ENCODE measurements at places on chromosomes 11 and 22. TPM values are rescaled to one million over a fixed set of nuclear protein-coding genes. Genes with fewer than 3 reads are reported as not detected.
A peak's percentile ranks its signal among the peaks of the same experiment; 100 is the strongest.

DNA sequence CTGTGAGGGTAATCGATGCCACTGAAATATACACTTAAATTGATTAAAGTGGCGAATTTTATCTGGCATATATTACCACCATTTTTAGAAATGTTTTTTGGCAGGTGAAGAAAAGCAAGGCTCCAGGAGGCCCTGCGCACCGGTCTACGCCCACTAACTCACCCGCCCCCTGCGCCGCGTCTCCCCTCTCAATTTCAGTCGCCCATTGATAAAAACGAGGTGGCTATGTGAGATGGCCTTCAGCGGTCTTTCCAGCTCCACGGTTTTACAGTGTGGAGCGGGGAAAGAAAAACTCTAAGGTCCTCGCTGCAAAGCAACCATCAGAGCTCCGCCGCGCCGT, 602 bp upstream of the AQP11 start:
- DNase-seq, result no peak

- DNase-seq, result no peak
Measured at GRCh38 chr11:129605815-129606214, 209.8 kb upstream of the TMEM45B start.

DNA sequence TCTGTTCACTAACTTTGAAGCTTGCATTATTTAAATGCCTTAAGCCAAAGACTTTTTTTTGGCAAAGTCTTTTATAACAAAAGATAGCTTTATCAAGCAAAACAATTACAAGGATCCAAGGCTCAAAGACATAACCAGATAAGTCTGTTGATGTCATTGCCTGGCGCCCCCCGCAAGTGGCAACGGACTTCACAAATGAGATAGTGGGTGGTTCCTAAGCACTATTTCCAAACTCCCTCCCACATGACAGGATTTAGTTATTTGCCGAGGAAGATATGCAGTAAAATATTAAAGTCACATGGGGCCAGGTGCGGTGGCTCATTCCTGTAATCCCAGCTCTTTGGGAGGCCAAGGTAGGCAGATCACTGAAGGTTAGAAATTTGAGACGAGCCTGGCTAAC, 194.2 kb upstream of the DDI1 start:
- DNase-seq, result peak; percentile 53

DNA sequence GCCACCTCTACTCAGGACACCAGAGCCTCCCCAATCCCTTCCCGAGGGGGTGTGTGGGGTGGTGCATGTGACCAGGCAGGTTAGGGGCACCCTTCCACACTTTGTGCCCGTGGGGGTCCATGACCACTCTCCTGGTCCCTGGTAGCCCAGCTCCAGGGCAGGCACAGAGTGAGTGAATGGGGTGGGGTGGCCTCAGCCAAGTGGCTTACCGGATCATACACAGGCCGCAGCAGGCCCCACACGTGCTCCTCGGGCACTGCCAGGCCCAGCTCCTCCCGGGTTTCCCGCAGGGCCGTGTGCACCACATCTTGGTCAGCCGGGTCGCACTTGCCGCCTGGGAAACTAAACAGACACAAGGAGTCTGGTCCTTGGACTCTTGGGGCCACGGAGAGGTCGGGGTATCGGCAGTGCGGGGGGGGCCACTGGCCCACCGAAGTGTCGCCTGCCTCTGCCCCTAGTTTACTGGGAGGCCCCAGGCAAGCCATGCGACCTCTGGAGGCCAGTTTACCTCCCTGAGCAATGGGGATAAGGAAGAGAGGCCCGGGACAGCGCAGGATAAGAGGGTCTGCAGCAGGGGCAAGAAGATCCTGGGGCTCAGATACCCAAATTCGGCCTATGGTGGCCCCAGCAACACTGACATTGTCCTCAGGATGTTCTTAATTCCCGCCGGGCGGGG, 889 bp downstream of the NUDT8 start:
- peak; percentile 69 for DNase-seq

GRCh38 chr22:27203276-27203660, 545.9 kb downstream of the MIAT start:
- no peak for DNase-seq

DNA sequence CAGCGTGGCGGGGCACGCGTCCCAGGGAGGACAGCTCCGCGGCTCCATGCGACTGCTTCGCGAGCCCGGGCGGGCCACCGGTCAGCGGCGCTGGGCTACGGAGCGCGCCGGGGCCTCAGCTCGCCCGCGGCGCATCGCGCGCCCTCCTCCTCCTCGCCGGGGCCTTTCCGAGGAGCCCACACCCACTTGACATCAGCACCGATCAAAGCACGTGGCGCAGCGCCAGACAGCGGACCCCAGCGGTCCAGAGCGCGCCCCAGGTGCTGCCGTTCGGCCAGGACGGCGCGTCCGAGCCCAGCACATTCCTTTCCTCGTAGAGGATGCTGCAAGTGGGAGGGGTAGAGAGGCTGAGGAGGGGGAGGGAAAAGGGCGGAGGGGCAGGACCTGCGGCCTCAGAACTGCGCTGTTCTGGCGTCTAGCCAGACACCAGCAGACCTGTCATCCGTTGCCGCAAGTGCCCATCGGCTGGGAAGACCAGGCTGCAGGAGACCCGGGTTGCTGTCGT, 88.6 kb downstream of the PLEKHA7 start:
- DNase-seq, result no peak

DNA sequence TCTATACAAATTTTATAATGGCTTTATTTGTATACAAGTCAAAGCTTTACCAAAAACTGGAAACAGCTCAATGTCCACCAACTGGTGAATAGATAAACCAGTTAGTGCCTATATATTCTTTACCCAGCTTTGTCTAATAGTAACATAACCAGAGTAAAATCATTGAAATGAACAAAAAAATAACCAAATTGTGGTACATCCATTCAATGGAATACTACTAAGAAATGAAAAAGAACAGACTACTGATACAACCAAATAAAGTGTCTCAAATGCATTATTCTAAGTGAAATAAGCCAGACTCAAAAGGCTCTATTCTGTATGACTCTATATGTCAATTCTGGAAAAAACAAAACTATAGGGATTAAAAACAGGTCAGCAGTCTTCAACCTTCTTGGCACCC, 40.9 kb upstream of the LDLRAD3 start:
- DNase-seq, result no peak

DNA sequence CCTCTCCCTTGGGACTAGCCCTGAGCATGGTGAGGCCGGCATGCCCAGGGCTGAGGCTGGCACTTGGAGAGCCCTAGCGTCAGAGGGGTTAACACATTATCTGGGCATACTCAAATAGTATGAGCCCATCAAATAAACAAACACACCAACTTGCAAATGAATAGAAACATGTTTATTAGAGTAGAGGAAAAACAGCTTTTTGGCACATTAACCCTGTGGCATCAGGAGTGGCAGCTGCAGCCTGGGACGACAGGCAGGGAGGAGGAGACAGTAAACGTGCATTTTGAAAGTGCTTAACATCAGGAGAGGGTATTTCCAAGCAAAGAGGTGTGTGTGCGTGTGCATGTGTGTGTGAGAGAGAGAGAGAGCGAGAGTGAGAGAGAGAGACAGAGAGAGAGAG, 684.9 kb downstream of the NTM start:
- DNase-seq, result no peak

DNA sequence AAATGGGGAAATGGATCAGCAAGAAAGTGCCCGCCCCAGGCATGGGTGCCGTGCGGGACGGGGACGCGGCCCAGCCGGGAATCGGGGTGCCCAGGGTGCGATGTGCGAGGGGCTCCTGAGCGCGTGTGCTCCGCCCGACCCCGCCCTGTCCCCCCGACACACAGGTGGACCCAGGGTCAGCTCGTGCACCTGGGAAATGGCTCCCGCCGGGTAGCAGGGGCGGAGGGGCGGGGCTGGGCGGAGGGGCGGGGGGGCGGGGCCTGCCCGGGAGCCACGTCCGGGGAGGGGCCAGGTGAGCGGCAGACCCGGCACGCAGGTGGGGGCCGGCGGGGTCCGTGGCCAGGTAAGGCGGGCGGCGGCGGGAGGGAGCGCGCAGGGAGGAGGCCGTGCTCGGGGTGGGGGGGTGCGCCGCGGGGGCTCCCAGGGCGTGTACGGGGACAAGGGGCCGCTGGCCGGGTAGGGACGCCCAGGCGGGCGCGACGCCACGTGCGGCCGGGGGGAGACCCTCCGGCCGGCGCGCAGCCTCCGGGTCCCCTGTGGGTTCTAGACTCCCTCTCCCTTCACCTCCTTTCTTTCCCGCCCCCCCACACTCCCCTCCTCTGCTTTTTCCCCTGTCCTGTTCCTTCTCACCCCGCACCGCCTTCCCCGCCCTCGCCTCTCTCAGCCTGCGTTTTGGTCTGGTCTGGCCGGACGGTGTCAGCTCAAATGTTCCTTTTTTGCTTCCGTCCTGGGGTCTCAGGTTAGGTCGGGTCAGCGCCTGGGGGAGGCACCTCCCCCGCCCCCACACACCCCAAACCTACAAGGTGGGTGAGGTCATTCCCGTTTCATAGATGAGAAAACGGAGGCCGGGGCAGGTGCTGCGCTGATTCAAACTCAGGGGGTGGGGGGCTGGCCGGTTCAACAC, at the start of gene ARHGAP8:
TSS of gene ARHGAP8 (plus strand) at position 291 of the 904 bp plus-strand sequence. CDS start 33,953 bp downstream, outside the sequence.
- DNase-seq, result no peak

DNA sequence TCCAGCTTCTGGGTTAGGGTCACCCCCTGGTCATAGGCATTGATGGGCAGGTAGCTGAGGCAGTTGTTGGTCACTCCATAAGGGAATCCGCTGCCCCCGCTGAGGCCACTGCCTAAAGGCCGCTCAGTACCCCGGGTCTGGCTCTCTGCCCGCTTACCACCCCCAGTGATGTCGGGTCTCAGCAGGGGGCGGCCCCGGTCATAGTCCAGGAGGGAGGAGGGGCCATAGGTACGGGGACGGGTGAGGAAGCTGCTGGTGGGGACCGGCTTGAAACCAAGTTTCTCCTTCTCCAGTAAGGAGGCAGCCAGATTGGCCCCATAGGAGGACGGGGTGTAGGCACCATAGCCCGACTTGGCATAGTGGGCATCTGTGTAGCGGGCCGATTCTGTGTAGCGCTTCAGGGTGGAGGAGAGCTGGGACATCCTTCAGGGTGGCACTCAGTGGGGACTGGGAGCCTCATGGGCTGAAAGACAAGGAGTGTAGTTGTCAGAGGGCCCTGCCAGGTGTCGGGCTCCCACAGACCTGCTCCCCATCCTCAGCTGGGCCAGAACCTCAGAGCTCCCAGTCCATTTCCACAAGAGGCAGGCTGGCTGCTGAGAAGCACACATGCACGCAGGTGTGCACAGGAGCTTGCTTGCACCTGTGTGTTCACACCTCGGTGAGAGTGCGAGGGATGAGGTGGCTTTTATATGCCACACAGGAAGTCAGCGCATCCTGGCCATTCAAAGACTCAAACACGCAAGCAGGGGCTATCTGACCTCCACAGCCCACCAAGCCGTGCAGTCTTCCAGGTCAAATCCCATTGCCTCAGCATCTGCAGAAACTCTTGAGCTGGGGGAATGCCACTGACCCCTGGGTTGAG, 8.2 kb downstream of the USP2 start:
- DNase-seq, result peak; percentile 49

GRCh38 chr22:31486951-31487350, 2.7 kb downstream of the EIF4ENIF1 start:
- no peak for DNase-seq

- no peak for DNase-seq
Measured at GRCh38 chr11:134170177-134170918, 53.4 kb downstream of the NCAPD3 start.

DNA sequence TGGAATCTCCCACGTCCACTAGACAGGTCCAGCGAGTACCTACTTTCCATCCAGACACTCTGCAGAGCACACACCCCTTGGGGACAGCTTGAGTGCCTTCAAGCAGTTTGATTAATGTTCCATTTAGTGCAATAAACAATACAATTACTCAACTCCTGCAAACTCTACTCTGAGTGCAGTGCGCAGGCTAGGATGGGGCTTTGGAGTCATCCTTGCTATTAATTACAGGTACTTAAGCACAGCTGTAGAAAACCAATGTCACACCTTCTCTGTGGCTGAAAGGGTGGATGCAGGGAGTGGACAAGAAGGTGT, 82.6 kb downstream of the MN1 start:
- no peak for DNase-seq

DNA sequence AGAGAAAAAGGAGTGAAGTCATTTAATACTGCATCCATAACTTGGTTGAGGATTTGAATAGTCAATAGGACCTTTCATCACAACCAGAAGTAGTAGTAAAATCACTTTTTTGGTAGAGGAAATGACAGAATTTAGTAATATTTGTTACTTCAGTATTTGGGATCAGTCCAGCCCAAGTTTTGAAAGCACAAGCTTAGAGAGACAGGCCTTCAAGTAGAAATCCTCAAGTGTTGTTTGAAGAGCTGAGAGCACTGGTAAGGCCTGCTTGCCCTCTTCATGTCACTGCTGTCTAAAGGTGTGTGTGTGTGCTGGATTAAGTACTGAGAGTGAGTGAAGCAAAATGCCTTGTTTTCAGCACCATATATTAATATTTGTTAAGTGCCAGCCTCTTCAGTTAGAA, 137.3 kb downstream of the WNT11 start:
- DNase-seq, result no peak

DNA sequence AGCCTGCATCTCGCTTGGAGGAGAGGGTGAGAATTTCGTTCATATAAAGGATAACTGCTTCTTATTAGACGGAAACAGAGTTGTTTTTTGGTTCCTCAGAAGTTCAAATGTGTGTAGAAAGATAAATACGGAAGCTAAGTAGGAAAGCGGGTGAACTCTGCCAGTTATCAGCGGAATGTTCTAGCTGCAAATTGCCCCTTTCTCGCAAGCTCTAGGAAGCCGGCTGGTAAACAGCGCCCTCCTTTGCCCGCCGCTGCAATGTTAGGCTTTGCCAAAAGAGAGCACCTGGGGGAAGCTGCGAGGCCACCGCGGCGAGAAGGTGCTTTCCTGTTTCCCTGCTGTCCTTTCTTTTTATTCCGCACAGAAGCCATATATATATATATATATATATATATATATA, 67.0 kb downstream of the IGLL5 start:
- DNase-seq, result no peak

- no peak for DNase-seq
Measured at GRCh38 chr22:50249341-50250248, 1.5 kb downstream of the HDAC10 start.

DNA sequence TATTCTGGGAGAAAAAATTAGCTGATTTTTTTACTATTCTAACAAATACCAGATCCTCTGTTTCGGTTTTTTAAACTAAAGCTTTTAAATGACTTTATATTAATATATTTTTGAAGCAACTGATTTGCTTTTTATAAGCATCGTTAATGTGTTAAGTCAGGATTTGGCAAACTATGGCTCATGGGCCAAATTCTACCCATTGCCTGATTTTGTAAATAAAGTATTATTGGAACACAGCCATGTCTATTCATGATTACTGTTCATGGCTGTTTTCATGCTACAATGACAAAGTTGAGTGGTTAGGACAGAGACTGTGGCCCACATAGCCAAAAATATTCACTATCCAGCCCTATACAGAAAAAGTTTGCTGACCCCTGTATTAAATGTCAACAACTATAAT, 29.6 kb downstream of the BTBD10 start:
- no peak for DNase-seq

TMEM86A gene
- 4.6 TPM for total RNA-seq

PGA3 gene
- 1.2 TPM for total RNA-seq

MAML2 gene
- 5.2 TPM for total RNA-seq

CCDC188 gene
- total RNA-seq, result 0.32 TPM

RGL4 gene
- not detected for total RNA-seq

POU2AF1 gene
- 0.24 TPM for total RNA-seq

GVQW3 gene
- 1.9 TPM for total RNA-seq

FOLR3 gene
- 1.7 TPM for total RNA-seq

ELMOD1 gene
- total RNA-seq, result 0.41 TPM

P2RX6 gene
- 2.8 TPM for total RNA-seq

RCOR2 gene
- total RNA-seq, result 11.1 TPM

OPCML gene
- total RNA-seq, result 0.05 TPM

ME3 gene
- total RNA-seq, result 28.9 TPM
